ENCODE measurements at places on chromosomes 2 and 18.
A peak's percentile ranks its signal among the peaks of the same experiment; 100 is the strongest.

DNA sequence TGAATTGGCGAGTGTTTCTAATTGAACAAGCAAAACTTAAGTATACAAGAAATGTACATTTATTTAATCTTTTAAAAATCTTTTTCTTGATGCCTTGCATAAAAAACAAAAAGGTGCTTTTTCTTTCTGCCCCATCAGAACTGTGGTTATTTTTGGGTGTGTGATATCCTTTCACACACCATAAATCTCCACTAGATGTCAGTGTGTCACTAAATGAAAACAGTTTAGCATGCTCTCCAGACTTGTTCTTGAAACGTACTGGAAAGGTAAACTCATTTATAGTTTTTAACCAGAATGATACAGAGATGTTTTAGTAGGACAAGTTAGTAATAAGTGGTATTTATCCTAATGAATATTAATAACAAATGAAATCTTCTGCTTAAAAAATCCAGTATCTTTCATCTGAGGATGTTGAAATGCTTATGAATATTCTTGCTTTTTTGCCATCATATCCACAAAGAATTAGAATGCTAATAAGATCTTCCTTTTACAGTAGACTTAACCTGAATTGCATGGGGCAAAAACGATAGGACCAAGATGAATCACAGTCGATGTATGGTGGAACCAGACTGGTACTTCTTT is 96.8 kb downstream of the UBE2E3 start:
- DNase-seq: no peak

DNA sequence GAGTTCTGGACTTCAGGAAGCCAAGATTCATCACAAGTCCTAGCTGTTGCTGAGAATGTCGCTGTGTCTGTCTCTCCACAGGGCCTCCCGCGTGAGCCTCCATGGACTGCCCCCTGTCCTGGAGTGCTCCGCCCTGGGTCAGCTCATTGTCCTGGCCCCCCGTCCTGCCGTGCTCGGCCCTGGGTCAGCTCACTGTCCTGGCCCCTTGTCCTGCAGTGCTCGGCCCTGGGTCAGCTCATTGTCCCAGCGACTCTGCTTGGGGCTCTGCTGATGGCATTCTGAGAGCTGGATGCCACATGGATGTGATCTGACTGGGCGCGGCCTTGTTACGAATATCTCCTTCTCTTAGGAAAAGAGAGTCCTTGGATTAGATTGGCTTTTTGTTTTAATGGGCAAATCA is 78.5 kb downstream of the EIPR1 start:
- DNase-seq: no peak

GRCh38 chr2:68698567-68699377 is 35.8 kb upstream of the ARHGAP25 start:
- DNase-seq: no peak

GRCh38 chr2:189362283-189362682 is 79.0 kb upstream of the WDR75 start:
- DNase-seq: no peak

- no peak for DNase-seq
Measured at GRCh38 chr2:120857931-120858330, 122.3 kb downstream of the GLI2 start.

- DNase-seq: no peak
Measured at GRCh38 chr2:220619525-220620220, 952.4 kb downstream of the EPHA4 start.

DNA sequence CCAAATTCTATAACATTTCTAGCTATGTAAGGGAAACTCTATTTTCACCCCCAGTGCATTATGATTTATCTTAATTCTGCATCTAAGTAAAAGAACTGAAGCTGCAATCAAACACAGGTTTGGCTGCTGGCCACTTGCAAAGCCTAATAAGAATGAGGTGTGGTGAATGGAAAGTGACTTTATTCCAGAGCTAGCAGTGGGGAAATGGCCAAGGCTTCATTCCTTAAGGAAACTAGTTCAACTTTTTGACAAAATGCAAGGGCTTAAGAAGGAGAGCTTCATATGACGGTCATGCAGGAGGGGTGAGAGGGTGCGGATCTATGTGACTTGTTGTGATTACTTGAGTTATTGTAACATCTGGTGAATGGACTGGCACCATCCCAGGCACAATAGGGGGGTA is 1802.0 kb downstream of the SUCLG1 start:
- no peak for DNase-seq

DNA sequence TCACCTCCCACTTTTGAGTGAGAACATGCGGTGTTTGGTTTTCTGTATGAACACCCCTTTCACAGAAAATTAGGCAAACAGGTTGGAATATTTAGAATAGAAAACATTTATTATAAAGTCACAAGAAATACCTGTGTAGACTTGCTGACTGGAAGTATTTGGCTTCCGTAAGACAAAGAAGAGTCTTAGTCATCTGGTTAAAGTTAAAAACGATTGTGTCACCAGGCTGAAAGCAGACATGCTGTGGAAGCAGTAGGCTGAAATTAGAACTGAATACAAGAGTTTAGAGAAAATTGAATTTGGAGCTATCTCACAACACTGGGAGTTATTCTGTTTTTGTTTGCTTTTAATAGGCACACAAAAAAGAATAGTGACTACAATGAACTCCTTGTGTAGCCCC is 16.2 kb upstream of the CLASP1 start:
- no peak for DNase-seq

DNA sequence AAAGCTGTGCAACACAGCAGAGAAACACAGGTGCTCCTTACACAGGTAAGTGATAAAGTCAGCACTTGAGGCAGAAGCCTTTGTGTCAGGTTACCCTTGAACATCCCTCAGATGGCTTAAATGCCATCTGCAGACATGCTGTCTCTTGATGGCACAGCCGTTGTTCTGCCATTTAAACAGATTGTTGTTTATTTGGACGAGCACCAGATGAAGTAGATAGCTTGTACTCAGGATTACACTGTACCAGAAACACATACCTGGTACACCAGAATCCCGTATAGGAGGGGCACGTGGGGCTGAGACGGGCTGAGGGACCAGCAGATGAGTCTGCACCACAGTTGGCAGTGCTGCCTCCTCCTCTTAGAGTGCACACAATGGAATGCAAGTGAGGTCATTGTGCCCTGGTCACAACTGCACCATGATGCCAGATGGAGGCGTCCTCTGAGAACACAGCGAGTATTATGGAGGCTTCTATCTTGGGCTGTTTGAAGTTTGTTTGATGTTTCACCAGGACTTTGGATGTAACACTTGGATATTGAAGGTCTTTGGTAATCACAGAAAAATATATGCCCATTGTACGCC is 143.0 kb downstream of the TANC1 start:
- DNase-seq: no peak

GRCh38 chr2:241842620-241843211 is 16.0 kb downstream of the PDCD1 start:
- DNase-seq: peak; percentile 79

DNA sequence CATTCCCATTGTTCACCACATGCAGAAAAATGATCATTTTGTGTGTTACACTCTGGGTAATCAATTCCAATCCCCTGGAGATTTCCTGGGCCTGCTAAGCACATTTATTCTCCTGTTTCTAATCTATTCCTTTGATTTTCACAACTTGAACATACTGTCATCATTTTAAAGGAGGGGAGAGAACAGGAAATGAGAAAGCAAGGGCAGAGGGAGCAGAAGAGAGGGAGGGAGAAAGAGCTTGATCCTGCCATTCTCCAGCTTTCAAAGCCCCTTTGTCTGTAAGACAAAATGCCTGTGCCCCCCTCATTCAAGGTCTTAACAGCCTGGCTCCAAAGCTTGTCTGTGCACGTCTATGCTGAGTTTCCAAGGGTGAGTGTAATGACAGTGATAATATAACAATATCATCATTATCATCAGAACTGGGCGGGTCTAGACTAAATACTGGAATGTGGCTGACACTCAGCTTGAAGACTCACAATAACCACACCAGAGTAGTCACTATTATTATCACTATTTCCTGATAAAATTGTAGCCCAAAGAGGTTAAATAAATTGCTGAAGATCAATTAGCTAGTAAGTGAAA is 164.4 kb upstream of the KLHL29 start:
- no peak for DNase-seq

- no peak for DNase-seq
Measured at GRCh38 chr2:20282916-20283592, 58.1 kb upstream of the SDC1 start.

GRCh38 chr2:33197198-33197938 is 250.6 kb downstream of the LTBP1 start:
- no peak for DNase-seq

DNA sequence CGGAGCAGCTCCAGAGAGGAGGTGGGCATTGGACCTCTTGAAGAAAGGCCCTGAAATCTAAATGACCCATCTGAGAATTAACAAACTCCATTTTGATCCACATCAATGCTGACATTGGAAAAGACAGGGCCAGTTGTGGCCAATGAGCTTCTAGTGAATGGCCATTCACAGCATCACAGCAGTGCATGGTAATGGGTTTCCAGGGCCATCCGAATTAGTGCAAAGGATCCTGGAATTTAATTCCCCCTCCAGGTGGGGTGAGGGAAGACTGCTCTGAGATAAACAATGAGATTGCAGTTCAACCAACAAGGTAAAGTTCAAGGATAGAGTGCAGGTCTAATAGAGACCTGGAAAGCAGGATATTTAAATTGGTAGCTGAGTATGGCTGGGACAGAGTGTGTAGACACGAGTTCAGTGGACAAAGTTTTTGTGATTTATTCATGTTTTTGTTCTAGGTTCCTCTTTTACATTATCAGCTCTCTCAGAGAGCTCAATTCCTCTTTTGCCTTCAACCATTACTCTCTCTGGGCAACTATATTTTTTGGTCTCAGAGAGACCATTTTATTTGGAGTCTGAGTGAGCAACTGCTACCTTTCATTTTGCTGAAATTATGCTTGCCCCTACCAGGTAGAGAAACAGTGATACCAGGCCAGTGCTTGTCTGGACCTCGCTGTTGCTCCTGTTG is 5.0 kb downstream of the TACR1 start:
- DNase-seq: no peak

GRCh38 chr2:182522405-182522896 is 95.6 kb upstream of the PDE1A start:
- DNase-seq: no peak

DNA sequence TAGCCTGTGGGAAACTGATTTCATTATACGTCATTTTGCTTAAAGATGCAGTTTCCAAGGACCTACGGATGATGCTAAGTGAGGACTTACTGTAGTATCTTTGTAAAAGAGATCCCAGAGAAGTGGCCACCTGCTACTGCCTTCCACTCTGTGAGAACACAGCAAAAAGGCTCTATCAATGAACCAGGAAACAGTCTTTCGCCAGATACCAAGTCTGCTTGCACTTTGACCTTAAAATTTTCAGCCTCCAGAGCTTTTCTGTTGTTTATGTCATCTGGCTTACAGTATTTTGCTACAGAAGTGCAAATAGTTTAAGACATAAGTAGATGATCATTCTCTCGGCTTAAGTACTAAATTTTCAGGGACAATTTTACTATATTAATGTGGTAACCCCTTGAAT is 847.9 kb upstream of the CHAC2 start:
- no peak for DNase-seq

- no peak for DNase-seq
Measured at GRCh38 chr18:407626-408224, 92.8 kb downstream of the COLEC12 start.

DNA sequence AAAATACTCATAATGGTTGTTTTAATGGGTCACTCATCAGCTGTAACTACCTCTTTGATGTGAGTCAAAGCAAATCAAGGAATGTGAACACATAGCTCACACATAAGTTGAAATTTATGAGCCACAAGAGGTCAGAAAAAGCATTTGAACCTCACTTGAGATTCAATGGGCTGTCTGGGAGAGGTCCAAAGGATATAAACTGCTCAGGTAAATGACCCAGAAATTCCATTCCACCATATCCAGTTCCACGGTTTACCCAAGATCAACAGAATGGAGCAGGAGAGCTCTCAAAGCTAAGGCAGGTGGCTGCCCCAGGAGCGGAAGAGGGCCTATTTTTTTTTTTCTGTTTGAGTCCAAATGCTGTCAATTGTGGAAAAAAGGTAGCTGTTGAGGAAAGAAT is 464.1 kb downstream of the TNS1 start:
- no peak for DNase-seq

DNA sequence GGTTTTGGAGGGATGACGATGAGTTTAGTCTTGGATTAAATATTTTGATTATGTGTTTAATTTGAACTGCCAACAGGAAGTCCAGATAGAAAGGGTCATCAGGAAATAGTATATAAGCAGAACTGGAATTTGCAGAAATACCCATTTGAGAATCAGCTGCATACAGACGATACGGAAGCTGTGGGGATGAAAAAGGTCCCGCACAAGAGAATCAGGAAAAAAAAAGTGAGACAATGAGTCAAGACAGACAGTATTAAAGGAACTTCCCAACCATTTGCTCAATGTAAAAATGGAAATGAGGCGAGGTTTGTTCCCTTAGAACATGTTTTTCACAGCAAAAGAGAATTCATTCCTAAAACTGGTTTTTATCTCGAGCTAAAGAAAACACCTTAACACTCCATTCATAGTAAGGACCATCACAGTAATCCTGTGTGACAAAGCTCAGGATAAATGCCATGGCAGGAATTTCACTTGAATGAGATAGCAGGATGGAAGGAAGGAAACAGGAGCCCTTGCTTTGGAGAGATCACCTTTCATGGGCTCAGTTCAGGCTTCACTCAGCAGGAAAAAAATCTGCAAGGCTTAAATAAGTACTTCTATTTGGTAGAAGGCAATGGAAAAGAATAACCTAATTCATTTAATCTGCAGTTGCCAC is 29.3 kb downstream of the BCL2 start:
- DNase-seq: no peak

DNA sequence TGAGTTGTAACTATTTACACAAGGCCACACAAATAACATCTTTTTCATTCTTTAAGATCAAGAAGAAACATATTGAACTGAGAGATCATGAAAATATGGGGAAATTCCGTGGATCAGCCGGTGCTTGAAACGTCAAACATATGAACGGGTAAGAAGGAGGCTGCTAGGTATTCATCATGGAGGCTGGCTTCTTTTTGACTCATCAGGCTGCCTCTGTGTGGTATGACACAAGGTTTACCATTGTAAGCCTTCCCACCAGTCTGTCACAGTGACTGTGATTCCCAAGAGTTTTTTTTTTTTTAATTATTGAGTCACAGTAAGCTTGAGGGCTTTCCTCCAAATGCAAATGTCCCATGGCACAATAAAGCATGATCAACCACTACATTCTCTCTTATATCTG is 506.9 kb downstream of the BCL11A start:
- DNase-seq: no peak

DNA sequence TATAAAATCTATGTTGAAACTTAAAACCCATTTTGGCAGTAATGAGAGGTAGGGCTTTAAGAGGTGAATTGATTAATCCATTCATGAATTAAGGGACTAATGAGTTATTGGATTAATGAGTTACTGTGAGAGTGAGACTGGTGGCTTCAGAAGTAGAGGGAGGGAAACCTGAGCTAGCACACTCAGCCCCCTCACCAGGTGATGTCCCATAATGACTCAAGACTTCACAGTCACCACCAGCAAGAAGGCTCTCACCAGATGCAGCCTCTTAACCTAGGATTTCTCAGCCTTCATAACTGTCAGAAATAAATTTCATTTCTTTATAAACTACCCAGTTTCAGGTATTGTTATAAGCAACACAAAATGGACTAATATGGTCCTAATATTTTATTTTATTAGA is 621.7 kb upstream of the ACVR2A start:
- DNase-seq: no peak

- DNase-seq: no peak
Measured at GRCh38 chr2:203347375-203347774, 19.2 kb downstream of the ABI2 start.

Measured in activated CD8-positive, alpha-beta memory T cell treated with anti-CD3 and anti-CD28 coated beads, Interleukin-2, amount 50 U/mL, for 48 hours (primary cell).